ENCODE measurements at places on chromosomes 3 and 15.
A peak's percentile ranks its signal among the peaks of the same experiment; 100 is the strongest.

GRCh38 chr3:171138027-171138426 lies 111.5 kb upstream of the SLC2A2 start:
- no peak for DNase-seq

- peak; percentile 27 for DNase-seq
Measured at GRCh38 chr15:63277038-63277892, at the start of gene APH1B. Gene APH1B (plus strand): TSS chr15:63277605. CDS start chr15:63277624, 19 bp downstream.

- DNase-seq, result no peak
Measured at GRCh38 chr15:57604507-57604906, 12.8 kb downstream of the MYZAP start.

- no peak for DNase-seq
Measured at GRCh38 chr3:14633819-14634424, 17.6 kb upstream of the CCDC174 start.

- no peak for DNase-seq
Measured at GRCh38 chr3:96267577-96267976, 546.8 kb upstream of the EPHA6 start.

GRCh38 chr3:150348500-150348899 lies 59.6 kb upstream of the TSC22D2 start:
- DNase-seq, result no peak

GRCh38 chr3:98440283-98440682 lies 22.7 kb upstream of the OR5K1 start:
- no peak for DNase-seq

DNA sequence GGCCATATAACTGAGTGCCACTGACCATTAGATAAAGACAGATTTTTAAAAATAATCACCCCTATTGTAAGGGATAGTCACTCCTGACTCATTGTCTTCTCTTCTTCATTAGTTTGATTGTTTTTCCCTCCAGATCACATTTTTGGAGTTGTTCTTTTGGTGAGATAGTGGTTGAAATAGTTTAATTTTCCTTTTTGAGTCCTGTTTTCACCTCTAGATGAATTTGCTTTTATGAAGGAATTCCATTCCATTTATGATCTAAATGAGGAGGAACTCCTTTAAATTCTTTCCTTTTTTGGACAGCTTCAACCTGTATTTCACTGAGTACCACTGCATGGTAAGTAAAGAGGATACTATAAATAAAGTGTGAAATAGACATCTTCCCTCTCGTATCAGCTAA lies 112.4 kb downstream of the GREM1 start:
- no peak for DNase-seq

- no peak for DNase-seq
Measured at GRCh38 chr3:49634736-49635135, 39.4 kb upstream of the APEH start.

GRCh38 chr15:43517354-43518196 lies at the start of gene MAP1A:
Gene MAP1A (plus strand): TSS chr15:43517608. CDS start chr15:43521474, 3,866 bp downstream.
- no peak for DNase-seq

GRCh38 chr3:100971798-100972197 lies 21.4 kb downstream of the ABI3BP start:
- no peak for DNase-seq

GRCh38 chr3:54853573-54854404 lies 74.1 kb downstream of the LRTM1 start:
- peak; percentile 24 for DNase-seq

DNA sequence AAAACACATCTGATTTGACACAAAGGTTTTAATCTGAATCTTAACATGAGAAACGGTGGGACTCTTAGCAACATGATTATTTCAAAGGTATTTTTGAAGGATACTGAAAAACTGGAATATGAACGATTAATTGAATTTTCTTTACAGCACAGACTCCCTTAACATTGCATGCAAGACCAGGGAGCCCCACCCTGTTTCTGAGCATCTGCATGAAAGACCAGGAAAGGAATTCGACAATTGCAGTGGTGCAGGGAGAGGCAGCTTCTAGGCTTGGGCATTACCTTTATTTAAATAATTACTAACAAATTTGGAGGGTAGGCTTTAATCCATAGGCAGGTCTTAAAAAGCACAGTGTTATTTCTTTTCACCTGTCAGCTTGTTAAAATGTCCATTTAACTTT lies 240.6 kb upstream of the TOPAZ1 start:
- no peak for DNase-seq

- DNase-seq, result no peak
Measured at GRCh38 chr3:120102674-120103073, 8.4 kb upstream of the GSK3B start.

DNA sequence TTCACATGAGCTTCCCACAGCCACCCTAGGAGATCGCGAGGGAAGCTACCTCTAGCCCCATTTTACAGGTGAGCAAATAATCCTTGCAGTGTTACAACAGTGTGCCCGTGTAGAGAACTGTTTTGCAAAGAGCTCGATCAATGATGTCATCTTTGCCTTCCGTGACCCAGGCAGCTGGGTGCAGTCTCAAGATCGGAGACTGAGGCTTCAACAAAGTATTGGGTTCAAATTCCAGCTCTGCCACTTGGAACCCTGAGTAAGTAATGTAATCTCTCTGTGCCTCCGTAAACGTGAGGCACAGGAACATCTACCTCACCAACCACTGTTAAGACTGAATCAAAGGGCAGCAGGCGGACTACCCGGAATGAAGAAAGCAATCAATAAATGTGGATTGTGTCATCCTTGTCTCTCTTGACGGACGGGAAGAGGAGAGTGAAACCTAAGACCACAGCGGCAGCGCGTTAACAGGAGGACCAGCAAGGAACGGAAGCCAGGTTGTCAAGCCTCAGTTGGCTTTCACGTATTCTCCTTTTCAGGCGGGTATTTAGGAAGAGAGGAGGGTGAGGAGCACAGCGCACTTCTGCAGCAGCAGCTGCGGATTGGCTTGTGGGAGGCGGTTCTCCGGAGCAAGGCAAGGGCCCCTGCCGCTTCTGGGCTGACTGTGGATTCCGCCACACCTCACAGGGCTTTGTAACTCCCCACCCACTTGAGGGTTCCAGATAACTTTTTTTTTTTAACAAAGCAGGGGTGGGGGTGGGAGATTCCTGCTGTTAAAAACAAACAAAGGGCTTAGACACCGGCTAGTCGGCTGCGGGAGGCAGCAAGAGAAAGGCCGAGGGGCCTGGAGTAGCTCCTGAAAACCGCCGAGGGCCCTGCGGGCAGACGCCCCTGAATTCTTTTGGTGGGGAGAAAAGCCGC lies 1.5 kb upstream of the SMAD3 start:
- DNase-seq, result no peak

Data from GOT3 (cell line).